CD8-positive, alpha-beta T cell (primary cell): ENCODE measurements at places on chromosomes 2 and 18.

DNA sequence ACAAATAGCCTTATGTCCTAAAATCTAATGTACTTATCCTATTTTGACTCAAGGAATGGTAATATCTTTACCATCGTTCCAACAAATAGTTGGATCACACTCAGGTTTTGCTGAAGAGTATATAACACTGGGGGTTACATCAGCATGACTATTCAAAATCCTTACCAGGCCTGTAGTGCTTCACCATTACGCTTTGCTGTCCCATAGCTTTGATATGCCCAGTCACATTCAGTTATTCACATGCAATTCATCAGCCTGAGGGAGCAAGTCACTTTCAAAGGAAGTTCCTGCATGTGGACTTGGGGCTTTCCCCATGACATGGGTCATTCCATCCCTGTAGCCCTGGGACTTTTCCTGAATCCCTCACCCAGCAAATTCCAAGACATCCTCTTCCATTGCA is 39.6 kb downstream of the FTCDNL1 start:
- no peak for DNase-seq

DNA sequence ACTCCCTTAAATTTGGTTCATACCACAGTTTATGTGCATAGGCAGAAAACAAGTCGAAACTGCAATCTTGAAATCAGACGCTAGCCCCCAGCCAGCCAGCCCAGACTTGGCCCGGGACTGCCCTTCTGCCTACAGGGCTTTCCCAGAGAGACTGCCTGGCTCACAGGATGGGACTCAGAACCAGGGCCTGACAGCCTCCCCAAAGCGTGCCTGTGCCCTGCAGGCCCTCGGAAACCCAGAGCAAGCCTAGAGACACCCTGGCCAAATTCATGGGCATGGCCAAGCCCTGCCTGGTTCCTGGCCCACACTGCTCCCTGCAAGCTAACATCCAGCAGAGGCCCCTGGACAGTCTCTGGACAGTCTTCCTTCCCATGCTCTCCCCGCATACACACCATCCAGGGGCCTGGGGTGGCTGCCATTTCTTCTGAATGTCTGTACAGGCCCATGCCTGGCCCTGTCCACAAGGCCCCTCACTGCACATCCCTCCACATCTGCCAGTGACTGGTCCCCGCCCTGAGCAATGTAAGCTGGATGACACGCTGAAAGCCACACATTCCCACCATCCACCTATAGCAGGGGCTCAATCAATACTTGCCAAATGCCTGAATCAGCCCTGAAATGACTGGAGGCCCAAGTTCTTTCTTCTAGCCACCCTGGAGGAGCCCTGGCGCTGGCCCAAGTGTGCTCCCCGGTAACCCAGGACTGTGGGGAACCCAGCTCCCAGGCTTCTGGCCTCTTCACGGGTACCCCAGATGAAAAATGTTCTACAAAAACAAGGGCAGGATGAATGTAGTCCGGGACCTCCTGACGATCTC is 73.1 kb downstream of the HDAC4 start:
- no peak for DNase-seq

- DNase-seq: no peak
These were observed 170.6 kb downstream of the FIGN start for GRCh38 chr2:163565192-163565591.

GRCh38 chr2:186485576-186485870 is 537 bp upstream of the ZC3H15 start:
- no peak for DNase-seq

GRCh38 chr2:48406116-48406515 is 123.8 kb upstream of the STON1 start:
- no peak for DNase-seq
